ENCODE measurements at places on chromosomes 11 and 22.

DNA sequence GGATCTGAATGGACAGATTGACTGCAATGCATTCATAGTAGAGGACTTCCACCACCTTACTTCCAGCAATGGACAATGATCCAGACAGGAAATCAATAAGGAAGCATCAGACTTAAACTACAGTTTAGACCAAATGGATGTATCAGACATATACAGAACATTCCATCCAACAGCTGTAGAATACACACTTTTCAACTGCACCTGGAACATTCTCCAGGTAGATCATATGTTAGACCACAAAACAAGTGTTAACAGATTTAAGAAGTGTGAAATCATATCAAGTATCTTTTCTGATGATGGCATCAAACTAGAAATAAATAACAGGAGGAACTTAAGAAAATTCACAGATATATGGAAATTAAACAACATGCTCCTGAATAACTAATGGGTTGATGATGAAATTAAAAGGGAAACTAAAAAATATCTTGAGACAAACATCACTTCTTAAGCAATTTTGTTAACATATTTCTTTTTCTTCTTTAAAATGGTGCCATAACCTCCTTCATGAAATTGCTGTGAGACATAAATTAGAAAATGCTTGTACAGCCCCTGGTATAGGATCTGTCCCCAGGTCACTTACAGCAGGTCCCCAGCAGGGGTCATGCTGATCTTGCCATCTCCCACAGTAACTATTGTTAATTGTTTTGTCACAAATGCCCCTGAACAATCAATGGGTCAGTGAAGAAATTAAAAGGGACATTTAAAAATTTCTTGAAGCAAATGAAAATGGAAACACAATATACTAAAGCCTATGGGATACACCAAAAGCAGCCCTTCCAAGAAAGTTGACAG is 100.0 kb upstream of the OR4B1 start:
- no peak for DNase-seq

GRCh38 chr11:66877588-66878385 is 20.9 kb downstream of the LRFN4 start:
- no peak for DNase-seq

DNA sequence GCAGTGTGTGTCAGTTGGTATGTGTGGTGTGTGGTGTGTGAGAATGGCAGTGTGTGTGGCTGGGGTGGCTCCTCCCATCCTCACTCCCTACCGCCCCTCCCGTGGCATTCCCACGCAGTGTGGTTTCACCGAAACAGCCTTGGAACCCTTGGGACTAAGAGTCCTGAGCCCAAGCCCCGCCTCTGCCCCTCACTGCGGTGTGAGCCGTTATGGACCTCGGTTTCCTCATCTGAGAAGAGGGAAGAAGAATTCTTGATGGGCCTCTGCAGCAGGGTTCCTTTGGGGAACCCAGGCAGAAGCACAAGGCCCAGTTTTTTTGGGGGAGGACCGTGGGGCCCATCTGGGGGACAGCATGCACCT is 7.2 kb downstream of the UPK3A start:
- no peak for DNase-seq

DNA sequence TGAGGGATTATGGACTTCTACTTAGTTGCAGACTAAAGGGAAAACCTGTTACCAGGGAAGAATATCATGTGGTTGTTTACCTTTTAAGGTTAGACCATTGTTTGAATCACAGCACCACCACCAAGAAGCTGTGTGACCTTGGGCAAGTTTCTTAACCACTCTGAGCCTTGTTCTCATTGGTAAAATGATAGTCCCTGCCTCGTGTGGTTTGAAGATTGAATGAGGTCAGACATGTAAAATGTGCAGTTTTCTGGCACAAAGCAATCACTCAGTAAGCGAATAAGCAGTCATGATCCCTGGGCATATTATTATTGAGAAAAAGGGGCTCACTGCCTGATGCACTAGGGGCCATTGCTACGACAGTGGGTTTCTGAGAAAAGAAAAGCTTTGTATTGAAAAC is 28.3 kb downstream of the MOV10L1 start:
- no peak for DNase-seq

GRCh38 chr22:46569055-46569847 is 31.8 kb upstream of the CELSR1 start:
- DNase-seq = no peak

- no peak for DNase-seq
Measured at GRCh38 chr11:95442531-95443050, 211.6 kb upstream of the SESN3 start.

DNA sequence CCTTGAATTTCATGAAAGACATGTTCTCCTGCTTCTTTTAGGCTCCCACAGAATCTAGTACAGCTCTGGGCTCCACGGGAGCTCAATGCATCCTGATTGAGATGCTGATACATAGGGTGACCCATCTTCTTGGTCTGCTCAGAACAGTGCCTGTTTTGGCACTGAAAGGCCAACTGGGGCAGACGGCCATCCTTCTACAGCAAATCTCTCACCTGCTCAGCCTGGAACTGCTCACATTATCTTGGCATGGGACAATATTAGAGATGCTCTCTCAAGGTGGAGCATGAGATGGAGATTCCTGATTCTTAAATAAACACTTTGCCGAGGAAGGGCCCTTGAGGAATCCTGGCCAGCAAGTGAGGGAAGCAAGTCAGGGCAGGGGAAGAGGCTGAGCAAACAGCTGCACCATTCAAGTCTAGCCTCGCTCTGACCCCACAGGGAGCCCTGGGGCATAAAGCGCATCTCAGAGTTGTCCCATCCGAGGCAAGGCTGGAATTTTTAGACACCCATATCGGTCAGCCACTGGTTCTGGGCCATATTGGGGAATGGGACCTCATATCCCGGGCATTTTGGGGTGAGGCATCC is 58.4 kb upstream of the CSNK2A3 start:
- DNase-seq = no peak

- DNase-seq = no peak
Measured at GRCh38 chr22:47422736-47423135, 660.3 kb downstream of the TBC1D22A start.

- DNase-seq = no peak
Measured at GRCh38 chr11:75066061-75066460, 30.6 kb downstream of the OR2AT4 start.

DNA sequence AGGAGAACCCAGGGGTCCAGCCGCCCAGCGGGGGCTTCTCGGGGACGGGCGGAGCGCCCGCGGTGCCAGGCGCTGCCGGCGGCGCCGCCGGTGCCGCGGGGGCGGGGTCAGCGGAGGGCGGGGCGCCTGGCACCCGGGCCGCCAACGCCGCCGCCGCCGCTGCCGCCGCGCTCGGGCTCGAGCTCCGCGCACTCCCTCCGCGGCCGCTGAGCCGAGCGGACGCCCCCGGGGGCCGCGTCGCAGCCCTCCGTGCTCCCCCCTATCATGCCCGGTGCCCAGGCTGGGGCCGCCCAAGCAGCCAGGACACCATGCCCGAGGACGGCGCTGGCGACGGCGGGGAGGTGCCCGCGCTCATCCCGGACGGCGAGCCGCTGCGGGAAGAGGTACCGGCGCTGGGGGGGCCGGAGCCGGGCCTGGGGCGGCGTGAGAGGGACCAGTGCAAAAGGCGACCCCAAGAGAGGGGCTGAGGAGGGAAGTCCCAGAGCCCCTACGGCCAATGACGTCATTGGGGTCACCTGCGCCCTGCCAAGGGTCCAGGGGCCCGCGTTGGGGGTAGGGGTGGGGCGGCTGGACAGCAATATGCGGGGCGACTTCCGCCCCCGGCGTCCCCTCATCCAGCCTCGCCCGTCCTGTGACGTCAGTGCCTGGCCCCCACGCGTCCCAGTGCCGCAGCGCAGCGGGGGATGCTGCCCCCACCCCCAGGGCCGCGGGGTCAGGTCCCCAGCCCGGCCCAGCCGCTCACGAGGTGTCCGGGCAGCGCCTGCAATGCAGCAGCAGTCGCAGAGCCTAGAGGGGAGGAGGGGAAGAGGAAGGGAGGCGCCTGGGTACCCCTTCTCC is at the start of gene TMEM151A:
Gene TMEM151A, plus strand, starts transcription at position 189 of the 837 bp plus-strand sequence. Its CDS starts 120 bp downstream, at position 309.
- DNase-seq = no peak

GRCh38 chr11:100220801-100221200 is 466.3 kb upstream of the ARHGAP42 start:
- DNase-seq = no peak

- DNase-seq = no peak
Measured at GRCh38 chr22:32413719-32414118, 1.7 kb upstream of the RTCB start.

DNA sequence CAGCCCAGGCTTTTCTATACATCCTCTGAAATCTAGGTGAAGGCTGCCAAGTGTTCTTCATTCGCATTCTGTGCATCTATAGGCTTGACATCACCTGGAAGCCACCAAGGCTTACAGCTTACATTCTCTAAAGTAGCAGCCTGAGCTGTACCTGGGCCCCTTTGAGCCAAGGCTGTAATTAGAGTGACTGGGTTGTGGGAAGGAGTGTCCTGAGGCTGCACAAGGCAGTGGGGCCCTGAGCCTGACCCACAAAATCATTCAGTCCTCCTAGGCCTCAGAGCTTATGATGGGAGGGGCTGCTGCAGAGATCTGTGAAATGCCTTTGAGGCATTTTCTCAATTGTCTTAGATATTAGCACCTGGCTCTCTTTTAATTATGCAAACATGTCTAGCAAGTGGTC is 33.0 kb upstream of the RDX start:
- no peak for DNase-seq

GRCh38 chr11:459511-460220 is 9.6 kb downstream of the PTDSS2 start:
- no peak for DNase-seq

- no peak for DNase-seq
Measured at GRCh38 chr11:90476442-90477007, 253.7 kb upstream of the CHORDC1 start.

DNA sequence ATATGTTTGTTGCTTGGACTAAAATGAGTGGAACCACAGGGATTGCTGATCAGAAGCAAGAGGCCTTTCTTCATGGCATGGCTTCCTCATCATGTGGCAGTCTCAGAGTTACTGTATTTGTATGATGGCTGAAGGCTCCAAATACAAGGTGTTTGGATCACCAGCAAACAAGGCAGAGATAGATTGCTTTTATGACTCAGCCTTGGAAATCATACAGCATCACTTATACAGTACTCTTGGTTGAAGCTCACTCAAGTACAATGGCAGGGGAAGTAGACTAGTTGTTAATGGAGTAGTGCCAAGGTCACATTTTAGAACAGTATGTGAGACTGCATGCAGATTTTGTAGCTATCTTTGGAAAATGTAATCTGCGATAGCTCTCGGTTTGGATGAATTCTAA is 16.6 kb downstream of the CAPRIN1 start:
- no peak for DNase-seq

DNA sequence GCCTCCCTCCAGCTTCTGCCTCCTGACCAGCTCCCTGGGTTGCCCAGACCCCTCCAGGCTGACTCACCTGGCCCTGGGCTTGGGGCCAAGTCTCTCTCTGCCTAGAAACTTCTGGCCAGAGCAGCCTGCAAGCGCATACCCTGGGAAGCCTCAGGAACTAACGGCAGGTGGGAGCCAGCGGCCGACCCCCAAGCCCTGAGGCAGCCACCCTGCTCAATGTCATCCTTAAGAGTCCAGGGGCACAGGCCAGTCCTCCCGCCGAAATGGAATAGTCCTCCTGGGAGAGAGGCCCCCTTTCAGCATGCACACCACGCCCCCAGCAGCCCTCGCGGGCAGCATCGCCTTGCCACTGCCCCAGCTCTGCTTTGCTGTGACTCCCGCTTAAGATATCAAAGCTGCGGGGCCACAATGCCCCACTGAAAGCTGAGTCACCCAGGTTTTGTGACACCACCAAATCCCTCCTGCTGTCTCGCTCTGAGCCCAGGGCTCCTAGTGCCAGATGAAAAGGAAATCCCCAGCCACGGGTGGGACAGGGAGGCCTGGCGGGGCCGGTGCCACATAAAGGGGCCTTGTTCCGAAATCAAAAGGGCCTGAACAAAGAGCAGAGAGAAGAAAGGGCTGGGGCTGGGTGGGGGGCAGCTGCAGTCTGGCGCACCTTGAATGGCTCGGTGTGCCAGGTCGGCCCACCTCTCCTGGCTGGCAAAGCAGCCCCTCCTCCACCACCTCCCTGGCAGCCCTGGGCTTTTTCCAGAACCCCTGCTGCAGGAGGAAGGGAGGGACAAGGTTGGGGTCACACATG is 21.4 kb upstream of the FGF3 start:
- no peak for DNase-seq

- no peak for DNase-seq
Measured at GRCh38 chr11:33325451-33325850, 68.3 kb downstream of the HIPK3 start.

GRCh38 chr11:1571760-1572196 is 293 bp downstream of the DUSP8 start:
- no peak for DNase-seq

DNA sequence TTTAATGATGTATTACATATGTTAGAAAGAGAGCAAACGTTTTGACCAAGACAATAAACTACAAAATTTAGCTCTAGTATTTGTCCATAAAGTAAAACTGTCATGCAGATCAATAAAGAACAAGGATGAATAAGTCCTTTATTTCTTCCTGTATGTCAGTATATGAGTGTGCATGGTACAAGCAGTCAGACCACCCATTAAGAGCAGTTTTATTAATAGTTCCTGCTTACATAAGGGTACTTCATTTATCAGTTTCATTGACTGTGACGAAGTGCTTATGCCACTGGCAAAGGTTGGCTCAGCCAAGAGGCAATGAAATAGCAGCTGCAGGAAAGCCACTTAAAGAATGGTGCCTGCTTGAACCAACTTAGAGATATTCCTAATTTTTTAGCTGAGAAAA is 913.0 kb upstream of the CNTN5 start:
- DNase-seq = no peak

DNA sequence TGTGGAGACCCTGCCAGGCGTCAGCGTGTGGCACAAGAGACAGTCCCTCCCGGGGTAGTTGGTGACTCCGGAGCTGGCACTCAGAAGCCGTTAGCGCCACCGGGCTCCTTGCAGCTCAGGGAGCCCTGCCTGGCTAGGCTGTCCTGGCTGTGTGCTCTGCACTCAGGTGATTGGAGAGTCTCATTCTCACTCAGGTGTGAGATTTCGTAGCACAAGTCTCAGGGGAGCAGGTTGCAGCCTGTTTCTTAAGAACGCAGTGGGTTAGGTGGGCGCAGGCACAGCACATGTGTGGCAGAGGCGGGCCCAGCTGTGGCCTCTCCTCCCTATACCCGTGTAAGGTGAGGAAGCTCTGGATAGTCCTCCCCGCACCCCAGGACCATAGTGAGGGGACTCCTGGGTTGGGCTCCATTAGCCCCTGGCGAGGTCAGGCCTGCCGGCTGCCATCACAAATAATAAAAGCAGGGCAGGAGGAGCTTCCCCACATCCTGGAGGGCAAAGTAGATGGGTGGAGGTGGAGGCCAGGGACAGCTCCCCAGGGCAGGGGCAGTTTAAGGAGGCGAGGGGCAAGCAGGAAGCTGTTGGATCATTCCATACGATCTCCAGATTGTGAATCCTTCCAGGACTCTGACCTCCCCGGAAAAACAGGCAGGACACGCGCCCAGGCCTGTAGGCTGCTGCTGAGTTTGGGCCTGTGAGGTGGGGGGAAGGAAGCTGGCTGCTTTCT is 39.4 kb downstream of the SBF1 start:
- no peak for DNase-seq

GRCh38 chr22:23392420-23393121 is 187.5 kb downstream of the IGLL1 start:
- DNase-seq = no peak

DNA sequence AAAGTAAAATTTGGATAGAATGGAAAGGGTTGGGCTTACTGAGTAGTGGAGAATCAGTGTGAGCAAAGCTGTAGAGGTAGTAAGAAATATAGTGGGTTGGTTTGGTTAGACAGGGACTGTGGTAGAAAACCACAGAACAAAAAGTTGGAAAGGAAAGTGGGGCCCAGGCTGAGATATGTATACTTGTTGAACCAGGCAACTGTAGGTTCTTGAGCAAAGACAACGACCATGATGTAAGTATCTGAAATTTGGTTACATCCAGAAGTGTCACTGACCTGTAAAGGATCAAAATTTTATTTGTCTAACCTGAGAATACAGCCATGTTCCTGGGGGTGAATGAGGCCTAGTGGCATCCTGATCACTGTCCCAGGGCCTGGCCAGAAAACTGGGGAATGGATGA is 114.1 kb downstream of the STIM1 start:
- DNase-seq = no peak
